Nucleus accumbens (tissue), 56 donors: ENCODE measurements at places on chromosomes 16 and 17.
A peak's percentile ranks its signal among the peaks of the same experiment; 100 is the strongest.

GRCh38 chr16:22292320-22292719, 4.9 kb upstream of the POLR3E start:
- DNase-seq = no peak

DNA sequence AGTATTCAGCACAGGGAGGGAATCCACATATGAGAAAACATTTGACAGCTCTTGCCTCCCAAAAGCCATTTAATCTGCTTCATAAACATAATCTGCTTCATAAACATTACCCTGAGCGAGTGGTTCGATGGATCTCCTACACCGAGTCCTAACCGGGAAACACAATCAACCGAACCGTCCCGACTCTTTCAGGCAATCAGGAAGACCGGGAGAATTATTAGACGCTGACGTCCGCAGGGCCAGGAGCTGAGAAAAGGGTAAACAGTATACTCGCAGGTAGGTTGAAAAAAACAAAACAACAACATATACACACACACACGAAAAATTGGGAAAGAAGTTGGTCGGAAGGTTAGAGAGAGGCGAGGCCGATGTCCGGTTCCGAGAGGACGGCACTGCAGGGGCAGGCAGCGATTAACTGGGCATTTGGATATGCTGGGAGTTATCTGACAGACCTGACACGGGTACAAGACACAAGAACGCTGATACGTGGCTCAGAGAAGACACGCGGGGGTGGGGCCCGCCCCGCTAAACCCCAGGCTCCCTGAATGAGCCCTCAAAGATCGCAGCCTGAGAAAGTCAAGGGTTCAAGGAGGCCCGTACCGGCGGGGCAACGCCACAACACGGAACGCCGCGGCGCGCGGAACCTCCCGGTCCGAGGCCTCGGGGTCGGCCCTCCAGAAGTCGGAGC, 585 bp downstream of the AP1G1 start:
- no peak for DNase-seq

DNA sequence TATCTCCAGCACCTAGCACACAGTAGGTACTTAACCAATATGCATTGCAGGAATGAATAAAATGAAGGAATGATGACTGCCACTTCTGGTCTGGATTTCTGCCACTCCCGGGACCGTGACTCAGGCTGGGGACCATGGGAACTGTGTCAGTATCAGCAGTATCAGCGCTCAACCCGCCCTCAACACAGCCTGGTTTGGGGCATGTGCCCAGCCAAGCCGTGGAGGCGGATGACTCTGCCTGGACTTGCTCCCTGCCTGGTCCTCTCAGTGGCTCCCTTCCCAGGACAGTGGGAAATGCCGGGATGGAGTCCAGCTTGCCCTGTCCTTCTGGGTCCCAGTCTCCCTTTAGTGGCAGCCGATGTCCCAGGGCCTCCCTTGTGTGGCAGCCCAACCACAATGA, 55.1 kb downstream of the SRCIN1 start:
- DNase-seq = no peak

- no peak for DNase-seq
Measured at GRCh38 chr17:43924558-43924957, 17.2 kb upstream of the MPP2 start.

GRCh38 chr17:43755389-43755875, 3.2 kb downstream of the SOST start:
- no peak for DNase-seq

GRCh38 chr16:47392081-47392480, 68.8 kb downstream of the ITFG1 start:
- no peak for DNase-seq

- DNase-seq = no peak
Measured at GRCh38 chr16:1654505-1655268, 23.4 kb upstream of the JPT2 start.

DNA sequence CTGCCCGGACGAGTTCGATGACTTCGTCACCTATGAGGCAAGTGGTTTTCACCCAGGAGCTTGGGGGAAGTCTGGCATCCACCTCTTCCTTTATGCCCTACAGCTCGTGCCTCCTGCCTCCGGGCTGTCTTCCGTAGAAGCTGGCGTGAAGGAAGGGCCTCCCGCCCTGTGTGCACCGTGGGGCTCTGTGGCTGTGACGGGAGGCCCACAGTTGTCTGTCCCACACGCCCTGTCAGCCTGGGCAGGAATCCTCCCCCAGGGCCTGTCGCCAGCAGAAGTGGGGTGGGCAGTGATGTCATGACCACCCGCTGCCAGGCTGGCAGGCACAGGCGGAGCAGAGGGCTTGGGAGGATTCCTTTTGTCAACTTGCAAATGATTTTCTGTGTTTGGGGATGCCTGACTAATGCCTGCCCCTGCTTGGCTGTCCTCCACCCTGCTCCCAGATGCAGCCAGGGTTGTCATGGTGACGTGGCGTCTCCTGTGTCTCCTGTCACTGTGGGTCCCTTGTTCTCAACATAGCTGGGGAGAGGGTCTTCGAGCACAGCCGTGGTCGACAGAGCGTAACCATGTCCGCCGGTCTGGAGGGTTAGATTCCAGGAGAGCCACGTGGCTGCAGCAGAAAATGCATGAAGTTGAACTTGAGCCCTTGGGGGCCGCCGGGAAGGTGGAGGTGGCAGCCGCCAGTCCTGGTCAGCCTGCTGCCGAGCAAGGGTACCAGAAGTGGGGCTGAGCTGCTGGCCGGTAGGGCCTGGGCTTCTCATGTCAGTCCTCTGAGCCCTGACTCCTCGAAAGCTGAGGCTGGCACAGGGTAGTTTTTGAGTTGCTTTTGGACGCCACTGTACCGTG, 46.1 kb downstream of the RAB11FIP3 start:
- peak; percentile 94 for DNase-seq

- DNase-seq = no peak
Measured at GRCh38 chr17:17467016-17467415, 9.8 kb upstream of the MED9 start.

DNA sequence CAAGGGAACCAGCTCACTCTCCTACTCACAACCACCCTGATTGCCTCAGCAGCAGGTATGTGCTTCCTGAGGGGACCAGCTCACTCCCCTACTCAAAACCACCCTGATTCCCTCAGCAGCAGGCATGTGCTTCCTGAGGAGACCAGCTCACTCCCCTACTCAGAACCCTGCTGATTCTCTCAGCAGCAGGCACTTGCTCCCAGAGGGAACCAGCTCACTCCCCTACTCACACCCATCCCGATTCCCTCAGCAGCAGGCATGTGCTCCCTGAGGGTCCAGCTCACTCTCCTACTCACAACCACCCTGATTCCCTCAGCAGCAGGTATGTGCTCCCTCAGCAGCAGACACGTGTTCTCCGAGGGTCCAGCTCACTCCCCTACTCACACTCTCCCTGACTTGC, 26.1 kb upstream of the COG7 start:
- DNase-seq = no peak

- no peak for DNase-seq
Measured at GRCh38 chr17:79272666-79273219, 198.1 kb downstream of the ENGASE start.

- no peak for DNase-seq
Measured at GRCh38 chr17:13337864-13338371, 263.8 kb downstream of the HS3ST3A1 start.

- no peak for DNase-seq
Measured at GRCh38 chr16:15538507-15538906, 104.1 kb downstream of the BMERB1 start.

DNA sequence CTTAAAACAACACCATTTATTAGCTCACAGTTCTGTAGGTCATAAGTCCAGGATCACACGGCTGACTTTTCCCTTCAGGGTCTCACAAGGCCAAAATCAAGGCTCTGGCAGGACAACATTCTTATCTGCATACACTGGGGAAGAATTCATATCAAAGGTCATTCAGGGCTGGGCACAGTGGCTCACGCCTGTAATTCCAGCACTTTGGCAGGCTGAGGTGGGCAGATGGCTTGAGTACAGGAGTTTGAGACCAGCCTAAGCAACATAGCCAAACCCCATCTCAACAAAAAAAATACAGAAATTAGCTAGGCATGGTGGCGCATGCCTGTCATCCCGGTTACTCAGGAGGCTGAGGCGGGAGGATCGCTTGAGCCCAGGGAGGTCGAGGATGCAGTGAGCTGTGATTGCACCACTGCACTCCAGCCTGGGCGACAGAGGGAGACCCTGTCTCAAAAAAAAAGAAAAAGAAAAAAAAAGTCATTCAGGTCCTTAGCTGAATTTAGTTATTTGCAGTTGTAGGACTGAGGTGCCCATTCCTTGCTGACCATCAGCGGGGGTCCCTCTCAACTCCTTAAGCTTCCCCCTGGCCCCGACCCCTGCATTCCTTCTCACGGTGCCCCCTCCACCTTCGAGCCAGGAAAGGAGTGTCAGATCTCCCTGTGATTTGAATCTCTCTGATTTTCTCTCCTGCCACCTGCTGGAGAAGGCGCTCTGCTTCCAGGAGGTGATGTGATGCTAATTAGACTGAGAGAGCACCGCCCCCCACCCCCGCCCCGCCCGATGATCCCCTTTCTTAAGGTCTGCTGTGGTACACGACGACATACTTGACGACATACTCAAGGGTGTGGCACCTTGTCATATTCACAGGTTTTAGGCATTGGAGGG, 91.8 kb upstream of the CLEC18A start:
- DNase-seq = no peak

GRCh38 chr16:81876273-81876900, 97.3 kb downstream of the PLCG2 start:
- DNase-seq = no peak

DNA sequence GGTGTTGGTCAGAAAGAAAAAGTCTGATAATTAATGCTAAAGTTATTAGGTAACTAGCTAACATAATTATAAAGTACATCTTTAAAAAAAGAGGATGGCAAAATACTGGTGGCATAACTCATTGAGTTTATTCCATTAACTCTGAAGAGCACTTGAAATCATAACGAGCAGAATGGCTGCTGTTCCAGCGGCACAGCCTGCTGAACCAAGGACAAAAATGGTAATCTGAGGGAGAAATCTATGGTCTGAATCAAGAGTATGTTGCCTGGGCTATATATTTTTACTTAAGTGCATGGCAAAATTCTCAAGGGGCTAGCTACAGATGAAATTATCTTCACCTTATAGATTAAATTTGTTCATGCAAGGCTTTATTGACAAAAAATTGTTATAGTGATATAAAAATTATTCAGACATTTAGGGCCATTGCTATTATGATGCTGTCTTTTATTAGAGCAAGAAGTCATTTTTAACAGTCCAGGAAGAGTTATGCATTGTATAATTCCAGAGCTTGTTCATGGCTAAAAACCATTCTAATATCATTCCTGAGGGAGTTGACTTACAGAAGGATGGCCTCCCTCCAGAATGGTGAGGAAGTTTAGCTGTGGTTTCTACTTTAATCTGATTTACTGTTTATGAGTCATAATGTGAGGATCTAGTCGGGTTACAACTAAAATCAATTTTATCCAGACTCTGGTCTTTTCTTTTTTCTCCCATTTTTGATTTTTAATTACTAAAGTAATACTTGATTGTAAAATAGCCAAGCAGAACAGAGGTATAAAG, 41.4 kb upstream of the ANKFN1 start:
- no peak for DNase-seq

DNA sequence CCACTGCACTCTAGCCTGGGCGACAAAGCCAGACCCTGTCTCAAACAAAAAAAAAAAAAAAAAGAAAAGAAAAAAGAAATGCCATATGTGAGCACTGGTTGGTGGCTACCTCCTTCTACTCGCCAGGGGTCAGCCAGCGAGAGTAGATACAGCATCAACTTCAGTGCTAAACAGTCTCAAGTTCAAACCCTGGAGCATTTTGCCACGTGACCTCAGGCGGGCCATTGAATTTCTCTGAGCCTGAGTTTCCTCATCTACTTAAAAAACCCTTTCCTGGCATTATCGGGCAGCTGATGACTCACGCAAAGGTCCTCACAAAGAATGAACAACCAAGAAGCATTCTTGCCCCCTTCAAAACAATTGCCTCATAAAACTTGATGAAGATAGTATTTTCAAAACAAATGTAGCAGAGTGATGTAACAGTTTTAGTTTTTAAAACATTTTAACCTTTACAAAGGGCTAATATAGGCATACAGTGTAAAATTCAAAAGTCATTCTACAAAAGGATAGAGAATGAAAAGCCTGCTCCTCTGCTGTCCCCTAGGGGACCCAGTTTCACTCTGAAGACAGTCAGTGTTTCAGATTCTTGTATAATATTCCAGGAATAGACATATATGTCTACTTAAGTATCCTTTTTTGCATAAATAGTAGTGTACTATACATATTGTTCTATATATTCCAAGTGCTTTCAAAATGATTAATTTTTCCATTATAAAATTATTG, 28.4 kb downstream of the DNAH2 start:
- no peak for DNase-seq

DNA sequence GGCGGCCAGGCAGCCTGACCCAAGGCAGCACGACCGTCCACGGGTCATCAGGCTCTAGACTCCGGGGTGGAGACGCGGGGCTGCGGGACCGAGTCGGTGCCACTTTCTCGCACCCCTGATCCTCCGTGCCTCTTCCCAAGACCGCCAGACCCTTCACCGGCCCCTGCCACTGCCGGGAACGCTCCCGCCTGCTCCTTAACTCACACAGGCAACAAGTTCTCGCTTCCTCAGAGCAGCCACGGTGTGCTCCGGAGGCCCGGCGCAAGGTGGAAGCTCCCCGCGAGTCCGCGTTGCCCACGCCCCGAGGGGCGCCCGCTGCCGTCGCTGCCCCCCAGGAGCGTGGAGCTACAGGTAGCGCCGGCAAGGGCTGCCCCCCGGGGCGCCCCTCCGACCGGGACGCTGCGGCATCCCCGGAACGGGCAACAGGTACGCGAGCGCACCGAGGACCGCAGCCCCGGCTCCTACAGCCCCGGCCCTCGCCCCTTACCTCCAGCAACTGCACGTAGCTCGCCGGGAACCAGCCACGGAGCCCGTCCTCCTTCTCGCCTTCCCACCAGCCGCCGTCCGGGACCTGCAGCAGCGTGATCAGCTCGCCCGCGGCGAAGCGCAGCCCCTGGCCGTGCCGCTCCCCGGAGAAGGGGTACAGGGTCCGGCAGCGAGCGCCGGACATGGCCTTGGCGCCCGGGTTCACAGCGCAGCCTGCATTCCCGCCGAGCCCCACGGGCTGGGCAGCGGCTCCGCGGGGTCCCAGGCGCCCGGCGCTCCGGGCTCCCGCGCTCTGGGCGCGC, 491 bp downstream of the GAS7 start:
- no peak for DNase-seq

DNA sequence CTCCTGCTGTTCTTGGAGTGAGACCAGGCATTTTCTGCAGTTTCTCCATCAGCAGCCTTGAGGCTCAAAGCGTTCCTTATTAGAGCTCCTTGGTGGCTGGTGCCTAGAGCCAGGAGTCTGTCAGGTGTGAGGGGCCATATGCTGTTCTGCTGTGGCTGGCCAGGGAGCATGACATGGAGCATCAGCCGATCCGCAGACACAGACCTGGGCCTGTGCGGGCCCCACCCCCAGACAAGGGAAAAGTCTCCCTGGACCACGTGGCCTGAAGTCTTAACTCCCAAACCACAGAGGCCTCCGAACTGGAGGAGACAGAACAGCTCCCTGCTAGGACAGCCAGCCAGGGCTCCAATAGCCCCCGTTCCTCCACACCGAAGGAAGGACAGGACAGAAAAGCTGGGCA, 162.7 kb upstream of the CIBAR2 start:
- no peak for DNase-seq

- DNase-seq = no peak
Measured at GRCh38 chr17:42518046-42518754, 17.8 kb upstream of the NAGLU start.
